NCI-H460 (cell line): ENCODE measurements at places on chromosomes 4 and X.

GRCh38 chrX:135522878-135523693 lies 2.6 kb downstream of the INTS6L start:
- DNase-seq = no peak

DNA sequence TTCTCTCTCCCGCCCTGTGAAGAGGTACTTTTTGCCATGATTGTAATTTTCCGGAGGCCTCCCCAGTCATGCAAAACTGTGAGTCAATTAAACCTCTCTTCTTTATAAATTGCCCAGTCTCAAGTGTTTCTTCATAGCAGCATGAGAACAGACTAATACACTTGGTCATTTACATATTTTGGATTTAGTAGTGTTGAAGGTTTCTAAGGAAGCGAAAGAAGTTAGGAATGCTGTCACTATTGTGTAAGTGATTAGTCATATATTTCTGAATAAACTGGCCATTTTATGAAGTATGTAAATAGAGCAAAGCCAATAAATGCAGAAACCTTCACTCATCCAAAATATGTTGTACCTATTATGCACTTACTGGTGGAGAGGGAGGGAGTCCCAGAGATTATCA lies 34.4 kb upstream of the GK2 start:
- DNase-seq = no peak

- DNase-seq = peak; percentile 26
These were observed at the start of gene SPINK2 for GRCh38 chr4:56821381-56822243. Gene SPINK2, minus strand, starts transcription at chr4:56821701. Its CDS starts 39 bp downstream, at chr4:56821662.

- no peak for DNase-seq
These were observed 72.5 kb downstream of the EVC2 start for GRCh38 chr4:5635826-5636195.

GRCh38 chrX:17738737-17739535 lies 1.6 kb downstream of the SCML1 start:
- DNase-seq = no peak

DNA sequence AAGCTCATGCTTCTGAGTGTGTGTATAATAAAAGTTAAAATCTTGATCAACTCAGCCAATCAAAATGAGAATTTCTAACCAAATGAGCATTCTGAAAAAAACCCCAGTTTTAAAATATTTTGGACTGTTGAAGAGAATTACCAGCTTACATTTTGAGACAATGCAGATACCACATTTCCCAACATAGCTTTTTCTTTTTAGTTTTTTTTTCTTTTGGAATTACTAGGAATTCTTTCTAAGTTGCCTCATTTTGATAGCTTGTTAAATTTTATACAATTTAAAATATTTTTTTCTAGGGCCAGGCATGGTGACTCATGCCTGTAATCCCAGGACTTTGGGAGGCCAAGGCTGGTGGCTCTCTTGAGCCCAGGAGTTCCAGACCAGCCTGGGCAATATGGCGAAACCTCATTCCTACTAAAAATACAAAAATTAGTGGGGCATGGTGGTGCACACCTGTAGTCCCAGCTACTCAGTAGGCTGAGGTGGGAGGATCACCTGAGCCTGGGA lies 2.2 kb downstream of the RP2 start:
- no peak for DNase-seq

DNA sequence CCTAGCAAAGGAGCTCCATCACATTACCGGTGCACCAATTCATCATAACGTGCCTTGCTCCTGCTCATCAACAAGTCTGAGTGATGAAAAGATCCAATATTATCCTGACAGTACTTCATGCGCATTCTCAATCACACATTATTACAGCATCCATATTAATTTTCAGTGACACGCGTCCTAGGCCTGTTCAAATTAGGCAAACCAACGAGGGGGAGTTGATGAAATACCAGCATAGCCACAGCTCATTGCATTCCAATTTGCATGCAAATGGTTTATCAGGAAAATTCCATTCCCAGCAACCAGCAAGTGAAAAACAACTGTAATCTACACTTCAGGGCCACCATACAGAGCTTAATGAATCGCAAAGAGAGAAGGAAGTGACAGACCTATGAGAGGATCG lies 236.9 kb downstream of the DCLK2 start:
- no peak for DNase-seq

DNA sequence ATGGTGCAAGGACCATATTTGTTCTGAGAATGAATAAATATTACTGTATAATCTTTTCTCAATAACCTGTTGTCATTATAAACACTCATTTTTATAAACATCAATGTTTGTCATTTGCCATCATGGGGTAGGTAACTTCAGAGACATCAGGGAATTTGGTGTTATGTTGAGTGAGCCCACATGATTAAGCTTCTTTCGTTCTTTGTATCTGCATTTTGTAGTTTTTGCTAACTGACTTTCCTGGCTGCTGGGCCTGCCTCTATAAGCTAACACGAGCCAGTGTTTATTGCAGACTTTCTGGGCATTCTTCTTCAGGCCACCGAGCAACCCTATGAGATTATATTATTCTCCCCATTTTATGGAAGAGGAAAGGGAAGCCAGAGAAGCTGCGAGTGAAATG lies 48.8 kb upstream of the MTMR1 start:
- DNase-seq = no peak

- no peak for DNase-seq
These were observed 36.0 kb downstream of the SORBS2 start for GRCh38 chr4:185775792-185776555.

DNA sequence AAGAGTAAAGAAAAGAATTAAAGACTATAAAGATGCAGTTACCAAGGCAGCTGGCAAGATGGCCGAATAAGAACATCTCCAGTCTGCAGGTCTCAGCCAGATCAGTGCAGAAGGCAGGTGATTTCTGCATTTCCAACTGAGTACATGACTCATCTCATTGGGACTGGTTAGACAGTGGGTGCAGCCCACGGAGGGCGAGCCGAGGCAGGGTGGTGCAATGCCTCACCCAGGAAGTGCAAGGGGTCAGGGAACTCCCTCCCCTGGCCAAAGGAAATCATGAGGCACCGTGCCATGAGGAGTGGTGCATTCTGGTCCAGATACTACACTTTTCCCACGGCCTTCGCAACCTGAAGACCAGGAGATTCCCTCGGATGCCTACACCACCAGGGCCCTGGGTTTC lies 20.5 kb downstream of the SPIN4 start:
- no peak for DNase-seq

GRCh38 chr4:124155239-124155638 lies 557.3 kb downstream of the ANKRD50 start:
- no peak for DNase-seq

DNA sequence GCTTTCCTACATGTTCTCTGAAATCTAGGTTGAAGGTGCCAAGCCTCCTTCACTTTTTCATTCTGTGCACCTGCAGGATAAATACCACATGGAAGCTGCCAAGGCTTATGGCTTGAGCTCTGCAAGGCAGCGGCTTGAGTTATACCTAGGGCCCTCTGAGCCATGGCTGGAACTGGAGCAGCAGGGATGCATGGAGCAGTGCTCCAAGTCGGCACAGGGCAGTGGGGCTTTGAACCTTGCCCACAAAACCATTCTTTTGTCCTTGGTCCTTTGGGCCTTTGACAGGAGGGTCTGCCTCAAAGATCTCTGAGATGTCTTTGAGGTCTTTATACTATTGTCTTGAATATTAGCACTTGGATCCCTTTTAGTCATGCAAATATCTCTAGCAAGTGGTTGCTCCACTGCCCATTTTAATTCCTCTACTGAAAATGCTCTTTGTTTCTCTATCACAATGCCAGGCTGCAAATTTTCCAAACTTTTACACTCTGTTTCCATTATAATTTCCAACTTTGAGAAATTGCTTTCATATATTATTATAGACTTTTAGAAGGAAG lies 536.2 kb upstream of the KLHL4 start:
- no peak for DNase-seq

GRCh38 chr4:40937140-40937725 lies 187.5 kb downstream of the NSUN7 start:
- no peak for DNase-seq

- no peak for DNase-seq
These were observed 63.7 kb downstream of the TENM3 start for GRCh38 chr4:182306792-182307507.

DNA sequence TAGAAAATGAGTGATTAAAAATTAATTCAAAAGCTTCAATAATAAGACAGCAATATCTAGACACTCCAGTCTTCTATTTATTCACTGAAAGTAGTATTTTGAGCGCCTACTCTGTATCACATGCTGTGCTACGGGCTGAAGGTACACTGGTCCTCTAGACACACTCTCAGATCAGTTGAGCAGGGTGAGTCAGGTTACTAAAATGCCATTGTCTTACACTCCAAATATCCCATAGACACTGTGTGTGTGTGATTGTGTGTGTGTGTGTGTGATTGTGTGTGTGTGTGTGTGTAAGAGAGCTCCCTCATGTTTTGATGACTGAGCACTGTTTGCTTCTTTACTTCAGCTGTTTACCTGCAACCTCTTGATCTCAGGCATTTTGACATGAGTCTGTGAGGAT lies 342.8 kb upstream of the BOD1L1 start:
- DNase-seq = no peak

- no peak for DNase-seq
These were observed 3.8 kb upstream of the GPRIN3 start for GRCh38 chr4:89311433-89311832.

- DNase-seq = no peak
These were observed 49.2 kb downstream of the GATB start for GRCh38 chr4:151711646-151712045.

GRCh38 chr4:146465628-146466027 lies 56.1 kb downstream of the SLC10A7 start:
- DNase-seq = no peak

DNA sequence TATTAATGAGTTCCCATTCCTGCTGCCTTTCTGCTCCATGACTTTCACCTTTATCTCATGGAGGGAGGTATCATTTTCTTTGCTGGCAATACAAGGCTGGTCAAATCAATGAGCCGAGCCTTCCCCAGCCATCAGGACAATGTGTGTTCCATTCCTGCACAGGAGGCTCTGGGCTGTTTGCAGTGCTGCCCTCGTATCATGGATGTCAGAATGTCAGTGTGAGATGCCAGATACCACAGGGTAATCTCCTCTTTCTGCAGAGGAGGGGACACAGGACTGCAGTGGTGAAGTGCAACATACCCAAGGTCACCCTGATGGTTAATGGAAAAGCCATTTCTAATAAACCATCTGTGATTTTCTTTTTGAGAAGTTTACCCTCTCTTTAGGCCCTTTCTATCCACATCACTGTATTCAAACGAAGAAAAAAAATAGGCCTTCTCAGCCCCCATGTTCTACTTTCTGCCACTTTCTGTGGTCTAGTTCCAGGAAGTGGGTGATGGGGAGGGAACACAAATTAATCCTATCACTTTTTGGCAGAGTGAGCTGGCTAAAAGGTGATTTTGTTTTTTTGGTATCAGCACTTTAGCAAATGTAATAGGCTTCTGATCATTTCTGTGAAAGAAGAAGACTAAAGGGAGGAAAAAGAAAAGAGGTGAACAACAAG lies 490.2 kb upstream of the BOD1L1 start:
- no peak for DNase-seq

- DNase-seq = no peak
These were observed 111.4 kb downstream of the CPZ start for GRCh38 chr4:8703857-8704495.

DNA sequence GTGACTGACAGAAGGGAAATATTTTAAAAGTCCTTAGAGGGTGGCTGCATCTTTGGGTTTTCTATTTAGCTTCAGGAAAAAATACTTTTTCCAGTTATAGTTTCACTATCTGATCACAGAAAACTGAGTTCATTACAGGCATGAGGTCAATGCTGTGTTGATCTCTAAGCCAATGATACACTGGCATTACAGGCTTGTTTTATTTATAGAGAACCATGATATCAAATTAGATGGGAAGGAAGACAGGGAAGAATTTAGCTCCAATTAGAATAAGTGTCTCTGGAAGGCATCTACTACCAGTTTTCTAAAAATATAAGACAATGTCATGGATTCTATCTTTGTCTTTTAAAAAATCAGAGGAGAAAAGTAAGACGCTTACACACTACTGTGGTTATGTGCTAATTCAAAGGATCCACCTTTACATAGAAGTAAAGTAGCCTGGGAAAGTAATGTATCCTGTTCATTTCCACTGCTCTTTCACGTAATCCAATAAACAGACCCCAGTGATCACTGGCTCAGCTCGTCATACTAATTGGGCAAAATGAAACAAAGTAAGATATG lies 344.5 kb upstream of the PPARGC1A start:
- no peak for DNase-seq

- no peak for DNase-seq
These were observed 57.8 kb downstream of the KIAA0232 start for GRCh38 chr4:6840062-6840976.

GRCh38 chr4:1783015-1783414 lies 10.1 kb upstream of the FGFR3 start:
- no peak for DNase-seq

DNA sequence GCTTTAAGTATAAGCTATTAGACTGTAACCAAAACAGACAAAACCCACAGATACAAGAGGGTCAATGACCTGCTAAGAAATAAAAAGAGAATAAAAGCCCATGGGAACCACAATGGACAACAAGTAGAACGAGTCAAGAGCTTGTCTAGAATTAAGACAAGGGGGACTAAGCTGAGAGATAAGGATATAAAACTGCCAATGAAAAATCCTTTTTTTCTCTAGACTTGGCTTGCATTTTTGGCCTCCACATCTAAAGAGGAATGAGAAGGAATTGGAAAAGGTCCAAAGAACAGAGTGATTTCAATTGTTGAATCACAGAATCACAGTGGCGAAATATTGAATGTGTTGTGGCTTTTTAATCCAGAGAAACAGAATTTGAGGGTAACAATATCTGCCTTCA lies 135.7 kb downstream of the QDPR start:
- no peak for DNase-seq

GRCh38 chr4:142882159-142882558 lies 36.1 kb upstream of the INPP4B start:
- DNase-seq = no peak

DNA sequence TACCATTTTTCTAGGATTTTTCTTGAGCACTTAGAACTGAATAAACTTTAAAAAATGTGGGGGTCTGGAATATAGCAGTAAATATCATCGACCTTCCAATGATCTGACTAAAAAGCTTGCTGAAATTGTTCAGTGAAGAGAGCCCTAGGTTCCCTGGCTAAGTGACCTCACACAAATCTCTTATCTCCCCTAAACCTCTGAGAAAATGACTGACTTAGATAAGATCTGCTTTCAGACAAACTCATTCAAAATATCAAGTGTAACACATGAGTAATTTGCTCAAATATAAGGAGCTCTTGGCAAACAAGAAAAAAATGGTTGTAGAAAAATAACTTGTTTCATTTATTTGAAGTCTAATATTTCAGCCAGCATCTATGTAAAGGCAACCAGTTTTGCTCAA lies 441.7 kb upstream of the SLIT2 start:
- DNase-seq = no peak

DNA sequence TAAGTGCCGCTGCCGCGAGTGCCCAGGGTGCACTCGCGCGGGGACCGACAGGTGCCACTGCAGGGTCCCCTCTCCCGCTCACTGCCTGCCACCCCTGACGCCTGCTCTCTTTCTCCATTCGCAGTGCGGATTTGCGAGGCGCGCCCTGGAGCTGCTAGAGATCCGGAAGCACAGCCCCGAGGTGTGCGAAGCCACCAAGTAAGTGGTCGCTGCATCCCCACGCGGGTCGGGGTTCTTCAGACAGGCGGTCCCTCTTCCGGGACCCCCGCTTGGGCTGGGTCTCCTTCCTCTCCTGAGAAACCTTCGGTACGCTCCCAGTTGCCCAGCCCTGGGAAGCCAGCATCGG lies 547 bp downstream of the GUCY1A1 start:
- DNase-seq = no peak
